ENCODE measurements at places on chromosomes 3 and 15.

GRCh38 chr3:57038466-57039164, 21.8 kb upstream of the SPATA12 start:
- DNase-seq = no peak

- DNase-seq = no peak
Observed at GRCh38 chr15:25394898-25395297, 43.9 kb downstream of the UBE3A start.

GRCh38 chr3:143182866-143183664, 63.5 kb downstream of the CHST2 start:
- no peak for DNase-seq

DNA sequence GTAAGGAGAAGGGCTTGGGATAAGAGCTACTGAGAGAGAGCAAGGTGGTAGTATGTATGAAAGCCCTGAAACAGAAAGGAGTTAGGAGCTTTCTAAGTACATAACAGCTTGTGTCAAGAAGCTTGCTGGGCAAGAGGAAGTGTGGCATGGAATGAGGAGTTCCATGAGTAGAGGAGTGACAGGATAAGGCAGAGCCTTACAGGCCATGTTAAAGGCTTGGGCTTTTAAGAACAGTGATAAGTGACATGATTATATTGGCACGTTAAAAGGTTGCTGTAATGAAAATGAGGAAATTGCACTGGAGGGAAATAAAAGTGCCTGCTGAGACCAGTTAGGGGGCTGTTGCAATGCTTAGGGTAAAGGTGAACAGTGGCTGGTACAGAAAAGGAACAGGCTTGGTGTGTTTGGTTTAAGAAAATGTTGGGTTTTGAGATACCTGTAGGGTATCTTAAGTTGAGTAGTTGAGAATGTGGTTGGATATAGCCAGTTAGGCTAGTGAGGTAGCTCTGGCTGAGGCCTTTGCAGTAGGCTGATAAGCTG, 49.0 kb downstream of the MEF2A start:
- DNase-seq = no peak

DNA sequence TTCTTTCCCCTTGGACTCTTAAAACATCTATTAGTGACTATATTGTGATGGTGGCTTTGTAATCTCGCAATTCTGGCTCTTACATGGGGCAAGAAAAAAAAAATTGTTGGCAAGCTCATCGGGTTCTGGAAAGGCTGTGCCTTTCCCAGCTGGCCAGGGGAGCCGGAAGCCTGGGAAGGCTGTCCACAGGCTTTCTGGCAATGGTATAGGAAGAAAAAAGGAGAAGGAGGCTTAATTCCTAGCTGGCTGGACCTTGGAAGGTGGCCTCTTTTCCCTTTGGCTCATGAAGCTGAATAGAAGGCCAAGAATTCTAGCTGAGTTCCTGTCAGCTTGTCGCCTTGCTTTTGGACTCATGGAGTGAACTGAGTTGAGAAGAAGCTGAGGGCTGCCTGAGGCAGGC, 243.5 kb upstream of the SEMA6D start:
- DNase-seq = no peak

- DNase-seq = no peak
Observed at GRCh38 chr3:177249203-177249602, 51.9 kb upstream of the TBL1XR1 start.

DNA sequence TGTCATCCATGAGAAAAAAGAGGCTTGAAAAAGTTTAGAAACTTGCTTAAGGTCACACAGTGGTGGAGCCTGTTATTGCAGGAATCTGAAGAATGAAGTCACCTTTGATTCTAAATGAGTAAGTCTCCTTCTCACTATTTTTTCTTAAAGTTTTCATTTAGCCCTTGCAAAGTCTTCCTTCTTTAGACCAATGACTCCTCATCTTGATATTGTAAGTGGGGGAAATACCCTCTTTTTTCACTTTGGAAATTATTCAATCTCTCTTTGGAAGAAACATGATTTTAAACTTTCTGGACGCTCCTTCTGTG, 787 bp upstream of the SLMAP start:
- DNase-seq = no peak

DNA sequence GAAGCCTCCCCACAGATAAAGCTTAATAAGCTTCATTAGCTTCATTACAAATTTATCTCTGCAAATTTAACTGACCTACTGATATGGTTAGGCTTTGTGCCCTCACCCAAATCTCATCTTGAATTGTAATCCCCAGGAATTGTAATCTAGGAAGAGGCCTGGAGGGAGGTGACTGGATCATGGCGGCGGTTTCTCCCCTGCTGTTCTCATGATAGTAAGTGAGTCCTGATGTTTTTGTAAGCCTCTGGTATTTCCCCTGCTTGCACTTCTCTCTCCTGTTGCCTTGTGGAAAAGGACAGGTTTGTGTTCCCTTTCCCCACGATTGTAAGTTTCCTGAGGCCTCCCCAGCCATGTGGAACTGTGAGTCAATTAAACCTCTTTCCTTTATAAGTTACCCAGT, 226.1 kb upstream of the TTC14 start:
- no peak for DNase-seq

DNA sequence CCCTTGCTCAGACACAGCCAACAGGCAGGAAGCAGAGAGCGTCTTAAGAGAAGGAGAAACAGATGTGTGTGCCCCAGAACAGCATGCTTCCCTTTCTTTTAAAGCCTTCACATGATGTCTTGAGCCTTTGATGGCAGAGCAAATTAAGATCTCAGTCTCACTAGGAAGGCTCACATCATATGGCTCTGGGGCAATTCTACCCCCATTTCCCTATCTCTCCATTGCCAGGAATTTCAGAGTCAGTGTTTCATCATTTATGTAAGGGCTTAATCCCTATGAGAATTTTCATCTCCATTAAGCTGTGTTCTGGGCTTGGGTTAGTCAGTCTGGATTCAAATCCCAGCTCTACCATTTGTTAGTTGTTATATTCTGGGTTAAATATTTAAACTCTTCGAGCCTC, 41.4 kb upstream of the GLCE start:
- DNase-seq = no peak

DNA sequence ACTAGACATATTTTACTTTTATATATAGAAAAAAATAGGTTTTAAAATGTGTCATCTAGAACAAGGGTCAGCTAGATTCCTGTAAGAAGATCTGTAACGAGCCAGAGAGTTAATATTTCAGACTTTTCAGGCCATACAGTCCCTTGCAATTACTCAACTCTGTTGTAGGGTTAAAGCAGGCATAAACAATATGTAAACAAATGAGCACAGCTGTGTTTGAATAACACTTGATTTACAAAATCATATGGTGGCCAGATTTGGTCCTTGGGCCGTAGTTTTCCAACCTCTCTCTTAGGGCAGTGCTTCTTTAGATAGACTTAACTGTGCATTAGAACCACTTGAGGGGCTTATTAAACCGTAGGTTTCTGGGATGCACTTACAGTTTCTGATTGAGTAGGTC, 19.6 kb downstream of the LRRC57 start:
- no peak for DNase-seq

DNA sequence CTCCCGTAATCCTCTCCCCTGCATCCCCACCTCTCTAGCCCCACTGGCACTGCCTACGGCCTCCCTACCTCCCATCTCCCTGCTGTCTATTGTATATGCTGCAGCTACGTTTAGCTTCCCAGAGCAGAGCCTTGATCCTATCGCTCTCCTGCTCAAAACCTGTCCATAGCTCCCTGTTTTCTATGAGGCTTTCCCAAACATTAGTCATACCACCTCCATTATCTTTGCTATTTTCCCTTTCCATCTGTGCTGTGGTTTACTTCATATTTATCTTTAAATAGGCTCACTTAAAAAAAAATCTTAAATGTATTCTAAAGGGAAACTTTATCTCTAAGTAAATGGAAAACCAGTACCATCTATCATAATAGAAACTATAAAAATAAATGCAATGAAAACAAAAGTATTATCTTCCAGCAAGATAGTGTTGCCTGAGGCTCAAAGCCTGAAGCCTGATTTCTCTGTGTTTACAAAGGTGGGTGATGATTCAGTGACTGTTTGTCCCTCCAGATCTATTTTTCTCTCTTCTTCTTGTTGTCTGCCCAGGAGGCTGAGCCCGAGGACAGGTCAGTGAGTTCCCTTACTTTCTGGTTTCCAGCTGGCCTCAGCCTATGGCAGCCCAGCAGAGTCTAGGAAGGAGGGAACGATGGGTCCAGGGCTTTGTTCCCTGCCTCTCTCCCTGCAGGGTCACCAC, 397.1 kb upstream of the CFAP20DC start:
- DNase-seq = no peak

Data from stimulated activated CD8-positive, alpha-beta memory T cell treated with anti-CD3 and anti-CD28 coated beads, Interleukin-4, amount 100 ng/mL, for 48 hours (primary cell).